ENCODE measurements at places on chromosomes 11 and 22. TPM values are rescaled to one million over a fixed set of nuclear protein-coding genes. Genes with fewer than 3 reads are reported as not detected.
A peak's percentile ranks its signal among the peaks of the same experiment; 100 is the strongest.

DNA sequence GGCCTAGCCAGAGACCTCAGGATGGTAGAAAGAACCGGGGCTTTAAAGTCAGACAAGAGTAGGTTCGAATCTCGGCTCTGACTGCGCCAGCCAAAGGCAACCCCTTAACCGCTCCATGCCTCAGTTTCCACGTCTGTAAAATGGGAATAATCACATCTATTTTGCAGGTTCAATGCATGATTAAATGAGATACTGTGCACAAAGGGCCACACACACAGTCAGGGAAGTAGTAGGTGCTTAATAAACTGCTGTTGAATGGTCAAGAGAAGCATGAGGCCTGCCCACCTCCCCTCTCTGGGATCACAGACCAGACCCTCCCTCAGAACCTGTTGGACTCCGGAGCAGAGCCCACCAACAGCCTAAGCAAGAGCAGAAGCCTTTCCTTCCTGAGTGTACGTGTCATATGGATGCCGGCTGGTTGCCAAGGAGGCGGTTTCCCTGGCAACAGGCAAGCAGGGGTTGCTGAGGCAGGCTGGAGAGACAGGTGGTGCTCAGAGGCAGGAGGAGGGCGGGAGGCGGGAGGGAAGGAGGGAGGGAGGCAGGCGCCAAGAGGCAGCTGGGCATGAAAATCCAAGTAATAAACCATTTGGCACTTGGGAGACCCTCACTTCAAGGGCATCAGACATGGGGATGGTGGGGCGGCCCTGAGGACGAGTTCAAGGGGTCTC lies 43.9 kb downstream of the NFAM1 start:
- no peak for DNase-seq
- H3K4me3 ChIP-seq: no peak overlapping the region
- no peaks in the 10 kb centered on the region for H3K36me3 ChIP-seq

- no peak for DNase-seq
- H3K4me3 ChIP-seq: no peak overlapping the region
- no peaks in the 10 kb centered on the region for H3K27me3 ChIP-seq
- no peak overlapping the region for H3K27ac ChIP-seq
Measured at GRCh38 chr11:47361419-47361818, 8.9 kb upstream of the MYBPC3 start.

The TENM4 gene
- polyA plus RNA-seq: 5.4 TPM

The OR8D1 gene
- not detected for polyA plus RNA-seq

DNA sequence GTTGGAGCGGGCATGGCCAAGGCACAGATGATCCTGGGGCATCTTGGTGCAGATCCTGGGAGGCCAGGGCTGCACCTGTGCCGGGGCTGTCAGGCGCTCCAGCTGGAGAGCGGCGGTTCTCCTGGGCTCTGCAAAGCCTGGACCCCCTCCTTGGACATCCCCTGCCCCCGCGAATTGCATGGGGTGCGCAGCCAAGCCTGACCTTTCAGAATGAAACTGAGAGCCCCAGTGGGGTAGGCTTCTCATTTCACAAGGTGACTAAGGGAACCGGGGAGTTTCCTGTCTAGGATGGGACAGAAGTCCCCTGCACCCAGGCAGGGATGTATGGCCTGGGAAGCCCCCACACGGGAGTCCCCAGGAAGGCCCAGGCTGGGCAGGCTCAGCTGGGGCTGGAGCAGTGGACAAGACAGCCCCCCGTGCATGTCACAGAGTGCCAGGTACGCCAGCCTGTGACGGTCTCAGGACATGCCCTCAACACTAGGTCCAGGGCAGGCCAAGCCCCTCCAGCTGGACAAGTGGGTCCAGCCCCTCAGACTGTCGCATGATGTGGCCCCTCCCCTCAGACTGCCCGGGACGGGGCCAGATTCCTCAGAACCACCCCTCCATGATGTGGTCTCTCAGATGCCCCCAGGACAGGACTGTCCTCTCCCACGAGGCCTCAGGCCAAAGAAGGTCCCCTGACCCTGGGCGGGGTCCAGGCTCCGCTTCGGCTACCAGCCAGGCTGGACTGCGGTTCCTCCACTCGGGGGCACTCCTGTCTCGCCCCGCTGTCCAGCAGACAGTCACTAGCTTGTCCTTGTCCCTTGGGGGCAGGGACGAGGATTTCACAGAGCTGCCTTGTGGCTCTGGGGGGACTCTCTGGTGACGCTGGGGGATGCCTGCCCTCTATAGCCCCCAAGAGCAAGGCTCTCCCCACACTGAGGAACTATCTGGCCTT lies 2.3 kb downstream of the LSP1 start:
- peaks cover 5% of the 10 kb centered on the region for H3K27me3 ChIP-seq
- H3K27ac ChIP-seq: no peak overlapping the region
- H3K4me1 ChIP-seq: no peaks in the 10 kb centered on the region
- DNase-seq: no peak
- H3K36me3 ChIP-seq: no peaks in the 10 kb centered on the region

GRCh38 chr11:518463-519202 lies 11.6 kb upstream of the RNH1 start:
- peak overlapping the region; percentile 48 for H3K27ac ChIP-seq
- H3K4me1 ChIP-seq: peaks cover 20% of the 10 kb centered on the region
- no peak overlapping the region for H3K4me3 ChIP-seq
- H3K27me3 ChIP-seq: no peaks in the 10 kb centered on the region

The MS4A15 gene
- polyA plus RNA-seq: not detected

GRCh38 chr22:49608660-49609059 lies 219.0 kb downstream of the BRD1 start:
- H3K27ac ChIP-seq: no peak overlapping the region
- no peak overlapping the region for H3K4me3 ChIP-seq
- H3K4me1 ChIP-seq: no peaks in the 10 kb centered on the region
- DNase-seq: no peak

- no peak overlapping the region for H3K27ac ChIP-seq
- peaks cover 6% of the 10 kb centered on the region for H3K27me3 ChIP-seq
- H3K4me3 ChIP-seq: no peak overlapping the region
- peaks cover 23% of the 10 kb centered on the region for H3K4me1 ChIP-seq
Measured at GRCh38 chr11:119373921-119374631, 7.4 kb downstream of the USP2 start.
